ENCODE measurements at places on chromosomes 7 and 10.
A peak's percentile ranks its signal among the peaks of the same experiment; 100 is the strongest.

GRCh38 chr7:140153666-140154161 is 23.1 kb downstream of the KDM7A start:
- no peak for DNase-seq

DNA sequence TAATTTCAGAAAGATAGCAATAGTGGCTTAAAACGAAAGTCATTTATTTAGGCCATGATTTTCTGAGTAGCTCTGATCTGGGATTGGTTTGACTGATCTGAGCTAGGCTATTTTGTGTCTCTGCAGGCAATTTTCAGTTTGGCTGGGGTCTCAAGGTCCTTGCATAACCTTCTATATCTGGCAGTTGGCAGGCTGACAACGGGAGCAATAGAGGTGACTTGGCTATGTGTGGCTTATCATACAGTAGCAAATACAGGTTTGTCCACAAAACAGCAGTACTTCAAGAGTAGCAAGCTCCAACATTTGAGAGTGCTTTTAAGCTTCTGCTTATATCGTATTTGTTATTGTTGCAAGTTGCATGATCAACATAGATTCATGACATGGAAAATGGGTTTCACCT is 1167.3 kb upstream of the CELF2 start:
- DNase-seq: no peak

DNA sequence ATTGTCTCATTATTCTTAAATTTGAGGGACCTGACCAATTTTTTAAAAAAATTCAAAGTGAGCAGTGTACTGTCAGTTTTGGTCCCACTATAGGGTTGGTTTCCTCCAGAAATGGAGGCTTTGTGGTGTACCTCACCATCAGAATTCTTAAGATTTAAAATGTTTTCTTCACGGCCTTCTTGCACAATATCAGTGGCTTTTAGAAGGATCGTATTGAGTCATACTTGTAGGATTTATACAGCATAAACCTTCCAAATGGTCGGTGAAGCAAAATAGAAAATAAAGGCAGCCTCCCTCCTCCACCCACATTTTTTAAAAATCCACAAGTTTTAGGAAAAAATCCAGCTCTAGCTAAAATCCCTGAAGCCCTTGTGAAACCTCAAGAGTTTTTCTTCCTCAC is 126.4 kb downstream of the RNLS start:
- no peak for DNase-seq

- DNase-seq: no peak
These were observed 87.1 kb upstream of the AFAP1L2 start for GRCh38 chr10:114491419-114491818.

- DNase-seq: no peak
These were observed 13.9 kb downstream of the VENTX start for GRCh38 chr10:133251388-133252222.

DNA sequence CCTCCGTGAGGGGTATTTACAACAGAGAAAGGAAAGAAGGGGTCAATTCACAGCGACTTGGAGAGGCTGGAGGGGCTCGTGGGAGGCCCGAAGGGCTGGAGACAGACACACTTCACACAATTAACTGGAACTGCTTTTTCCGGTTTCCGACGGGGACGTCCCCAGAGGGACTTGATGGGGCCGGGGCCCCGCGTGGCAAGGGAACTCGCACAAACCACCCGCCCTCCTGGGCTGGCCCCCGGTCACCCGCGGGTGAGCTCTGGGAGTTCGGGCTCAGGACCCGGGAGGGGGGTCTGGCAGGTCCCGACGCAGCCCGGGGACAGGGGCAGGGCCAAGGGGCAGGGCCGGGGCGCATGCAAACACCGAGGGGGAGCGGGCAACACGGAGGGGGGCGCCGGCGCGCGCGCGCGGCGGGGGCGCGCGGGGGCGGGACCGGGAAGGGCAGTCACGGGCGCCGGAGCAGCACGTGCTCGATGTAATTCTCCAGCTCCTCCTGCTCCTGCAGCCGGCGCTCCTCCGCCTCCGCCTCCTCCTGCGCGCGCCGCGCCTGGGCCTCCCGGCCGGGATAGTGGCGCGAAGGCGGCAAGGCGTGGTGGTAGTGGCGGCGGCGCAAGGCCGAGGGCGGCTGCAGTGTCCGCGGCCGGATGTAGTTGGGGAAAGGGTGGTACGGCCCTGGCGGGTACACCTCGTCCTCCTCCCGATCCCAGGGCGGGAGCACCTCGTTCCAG is 2.7 kb downstream of the VGF start:
- no peak for DNase-seq

DNA sequence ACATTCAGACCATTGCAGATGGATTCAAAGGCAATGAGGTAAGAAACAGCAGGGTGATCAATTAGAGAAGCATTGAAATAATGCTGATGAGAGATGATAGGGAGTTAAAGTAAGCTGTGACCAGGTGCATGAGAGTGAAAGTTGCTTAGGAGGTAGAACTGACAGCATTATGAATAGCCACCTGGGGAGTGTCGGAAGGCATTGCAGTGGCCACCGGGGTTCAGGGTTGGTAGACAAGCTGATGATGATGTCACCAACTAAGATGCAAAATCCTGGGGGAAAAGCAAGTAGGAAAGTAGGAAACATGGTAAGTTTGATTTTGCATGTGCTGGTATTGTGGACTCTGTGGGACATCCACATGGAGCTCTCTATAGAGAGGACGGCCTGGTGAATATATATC is 211.9 kb upstream of the ETV1 start:
- DNase-seq: no peak

GRCh38 chr7:146401939-146402338 is 285.3 kb downstream of the CNTNAP2 start:
- DNase-seq: no peak

- no peak for DNase-seq
These were observed 5.0 kb upstream of the NFE2L3 start for GRCh38 chr7:26147030-26147429.

GRCh38 chr10:88546497-88546896 is 36.6 kb downstream of the RNLS start:
- DNase-seq: no peak

DNA sequence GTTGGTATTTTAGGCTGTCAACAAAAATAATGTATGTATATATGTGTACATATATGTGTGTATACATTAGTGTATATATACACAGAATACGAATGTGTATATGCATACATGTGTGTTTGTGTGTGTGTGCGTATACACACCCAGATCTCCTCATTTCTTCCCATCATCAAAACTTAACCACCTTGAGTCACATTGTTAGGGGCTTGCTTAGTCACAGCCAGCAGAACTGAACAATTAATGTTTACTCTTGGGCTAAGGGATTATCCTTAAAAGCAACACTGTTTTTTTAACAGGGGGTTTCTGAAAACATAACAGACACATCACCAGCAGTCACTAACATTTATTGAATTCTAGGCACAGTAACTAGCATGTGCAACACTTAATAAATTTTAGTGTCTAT is 83.0 kb upstream of the ASAH2 start:
- no peak for DNase-seq

DNA sequence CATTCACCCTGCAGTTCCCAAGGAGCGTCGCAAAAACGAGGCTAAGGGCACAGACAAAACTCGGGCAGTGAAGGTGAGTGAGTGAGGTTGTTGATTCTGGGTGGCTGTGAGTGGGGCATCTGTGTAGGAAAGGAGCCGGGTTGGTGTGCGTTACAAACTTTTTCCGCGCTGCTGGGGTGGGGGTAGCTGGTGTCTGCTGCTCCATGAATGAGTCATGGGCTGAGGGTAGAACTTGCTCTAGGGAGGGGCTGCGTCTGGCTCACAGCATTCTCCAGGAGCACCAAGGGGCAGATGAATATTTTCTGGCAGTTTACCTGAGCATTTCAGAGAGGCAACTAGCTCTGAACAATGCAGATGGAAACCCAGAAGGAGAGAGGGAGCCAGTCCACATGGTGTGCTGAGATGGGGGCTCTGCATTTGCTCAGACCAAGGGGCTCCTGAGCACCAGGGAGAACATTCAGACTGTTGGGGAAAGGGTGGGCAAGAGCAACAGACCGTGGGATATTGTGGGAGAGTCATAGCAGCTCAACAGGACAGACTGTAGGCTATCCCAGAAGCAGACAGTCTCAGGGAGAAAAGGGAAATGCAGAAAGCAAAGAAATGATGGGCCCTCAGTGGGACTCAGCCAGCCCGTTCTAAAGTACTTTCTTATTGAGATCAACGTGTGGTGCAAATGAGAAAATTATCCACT is 18.8 kb downstream of the NOBOX start:
- peak; percentile 25 for DNase-seq

DNA sequence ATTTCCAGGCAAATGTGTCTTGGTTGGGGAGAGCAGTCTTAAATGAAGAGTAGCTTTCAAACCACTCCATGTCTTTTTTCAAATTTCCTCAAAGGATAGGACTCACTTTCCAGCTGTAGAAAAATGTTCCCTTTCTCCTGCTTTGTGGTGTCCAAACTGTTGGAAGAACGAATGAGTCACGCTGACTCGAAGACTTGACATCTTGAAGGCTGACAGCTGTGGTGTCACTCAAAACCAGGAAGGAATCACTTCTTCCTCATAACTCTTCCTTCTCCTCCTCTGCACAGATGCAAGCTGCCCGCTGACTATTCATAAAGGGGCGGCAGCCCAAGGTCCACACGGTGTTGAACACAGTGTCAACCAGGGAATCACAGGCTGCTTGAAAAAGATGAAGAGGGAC is 19.2 kb downstream of the PLA2G12B start:
- DNase-seq: no peak

- DNase-seq: no peak
These were observed 578.5 kb upstream of the MKI67 start for GRCh38 chr10:128704716-128705115.

GRCh38 chr10:103764296-103765088 is 90.9 kb downstream of the SH3PXD2A start:
- DNase-seq: no peak

DNA sequence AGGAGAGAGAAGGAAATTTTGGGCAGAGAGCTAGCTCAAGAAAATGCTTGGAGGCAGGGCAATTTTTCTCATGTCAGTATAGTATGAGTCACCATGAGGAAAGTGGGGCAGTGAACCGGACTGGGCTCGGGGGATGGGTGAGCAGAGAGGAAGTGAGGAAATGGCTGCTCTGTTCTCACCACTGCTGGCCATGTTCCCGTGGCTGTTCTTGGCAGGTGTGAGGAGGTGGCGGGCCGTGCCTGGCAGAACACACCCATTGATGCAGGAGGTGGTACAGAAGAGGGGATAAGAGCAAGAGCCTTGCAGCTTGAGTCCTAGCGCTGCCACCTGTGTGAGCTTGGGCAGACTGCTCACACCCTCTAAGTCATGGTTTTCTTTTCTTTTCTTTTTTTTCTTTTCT is 304.4 kb upstream of the LYZL1 start:
- no peak for DNase-seq

GRCh38 chr7:146146831-146147486 is 30.4 kb downstream of the CNTNAP2 start:
- no peak for DNase-seq

GRCh38 chr7:147279964-147280374 is 1163.4 kb downstream of the CNTNAP2 start:
- DNase-seq: no peak

- DNase-seq: no peak
These were observed 20.6 kb upstream of the ERCC6 start for GRCh38 chr10:49559476-49559875.

DNA sequence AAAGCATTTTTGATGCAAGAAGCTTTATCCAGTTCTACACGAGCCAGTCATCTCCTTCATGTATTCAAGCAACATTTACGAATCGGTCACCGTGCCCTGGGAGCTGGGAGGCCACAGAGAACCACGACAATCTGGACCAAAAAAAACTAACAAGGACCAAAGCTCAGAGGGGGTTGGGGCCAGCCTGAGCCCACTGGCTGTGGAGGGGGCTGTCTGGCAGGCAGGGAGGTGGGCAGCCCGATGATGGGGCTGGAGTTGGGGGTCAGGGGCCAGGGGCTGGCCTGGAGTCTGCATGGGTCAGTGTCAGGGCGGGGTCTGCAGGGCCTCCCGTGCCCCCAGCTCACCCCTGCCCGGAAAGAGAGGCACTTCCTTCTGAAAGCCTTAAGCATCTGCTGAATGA is 12.5 kb upstream of the GRIFIN start:
- no peak for DNase-seq

GRCh38 chr10:132131581-132132420 is 54.9 kb upstream of the DPYSL4 start:
- peak; percentile 4 for DNase-seq

- DNase-seq: no peak
These were observed 63.3 kb downstream of the AKR1B1 start for GRCh38 chr7:134395604-134396003.

GRCh38 chr10:31087011-31087410 is 55.3 kb upstream of the ZNF438 start:
- DNase-seq: no peak

DNA sequence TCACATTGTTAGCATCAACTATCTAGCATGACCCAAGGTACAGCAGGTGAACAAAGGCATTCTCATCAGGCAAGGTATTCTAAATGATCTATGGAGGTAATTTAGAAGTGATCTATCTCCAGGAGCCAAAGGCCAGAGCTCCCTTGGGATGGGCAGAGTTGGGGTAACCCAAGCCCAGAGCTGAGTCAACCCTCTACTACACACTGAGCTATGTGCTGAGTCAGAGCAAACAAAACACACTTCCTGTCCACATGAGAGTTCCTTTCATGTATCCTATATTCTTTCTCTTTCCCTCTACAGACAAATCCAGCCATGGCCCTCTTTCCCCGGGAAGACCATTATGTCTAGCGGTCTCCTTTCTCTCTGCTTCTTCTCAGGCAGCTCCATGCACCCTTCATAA is 68.2 kb upstream of the AGK start:
- no peak for DNase-seq

GRCh38 chr7:4071370-4072058 is 610.6 kb upstream of the FOXK1 start:
- DNase-seq: no peak

DNA sequence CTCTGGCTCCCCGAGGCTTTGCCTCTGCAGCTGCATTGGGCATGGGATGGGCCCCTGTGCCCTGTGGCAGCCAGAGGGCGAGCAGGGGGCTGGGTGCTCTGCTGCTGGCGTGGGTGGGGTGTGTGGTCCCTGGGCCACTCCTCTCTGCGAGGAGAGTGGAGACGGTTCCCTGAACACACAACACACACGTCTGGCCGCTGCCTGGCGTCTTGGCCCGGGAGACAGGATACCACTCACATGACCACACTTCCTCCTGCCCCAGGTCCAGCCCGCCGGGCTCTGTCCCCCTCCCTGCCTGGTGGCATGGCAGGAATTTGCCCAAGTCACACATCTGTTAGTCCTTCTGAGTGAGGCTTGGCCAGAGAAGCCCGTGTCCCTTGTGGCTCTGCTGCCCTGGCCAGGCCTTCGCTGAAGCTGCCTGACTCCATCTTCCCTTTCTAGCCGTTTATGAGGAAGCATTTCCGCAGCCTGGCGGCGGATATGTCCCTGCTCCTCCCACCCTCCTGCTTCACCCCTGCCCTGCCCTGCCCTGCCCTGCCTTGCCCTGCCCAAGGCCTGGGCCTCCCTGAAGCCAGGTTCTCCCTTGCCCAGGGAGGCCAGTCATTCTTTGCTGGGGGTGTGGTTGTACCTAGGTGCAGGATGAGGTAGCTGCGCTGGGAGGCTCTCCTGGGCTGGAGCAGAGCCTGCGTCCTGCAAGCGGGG is 3.0 kb downstream of the BRI3 start:
- no peak for DNase-seq

- no peak for DNase-seq
These were observed 80.4 kb downstream of the SEMA3A start for GRCh38 chr7:84113906-84114850.

GRCh38 chr10:113035732-113036312 is 85.8 kb downstream of the TCF7L2 start:
- DNase-seq: no peak

- DNase-seq: no peak
These were observed 59.8 kb upstream of the PTN start for GRCh38 chr7:137403353-137403695.

GRCh38 chr7:22094413-22095342 is 149.0 kb upstream of the CDCA7L start:
- DNase-seq: no peak

GRCh38 chr10:12564173-12564572 is 214.8 kb downstream of the CAMK1D start:
- DNase-seq: no peak
